ENCODE measurements at places on chromosomes 11 and 22. TPM values are rescaled to one million over a fixed set of nuclear protein-coding genes. Genes with fewer than 3 reads are reported as not detected.

SYCE3 gene
- not detected for total RNA-seq

GRCh38 chr11:130633466-130633865 is 185.0 kb downstream of the ADAMTS15 start:
- no peak for ATAC-seq

DNA sequence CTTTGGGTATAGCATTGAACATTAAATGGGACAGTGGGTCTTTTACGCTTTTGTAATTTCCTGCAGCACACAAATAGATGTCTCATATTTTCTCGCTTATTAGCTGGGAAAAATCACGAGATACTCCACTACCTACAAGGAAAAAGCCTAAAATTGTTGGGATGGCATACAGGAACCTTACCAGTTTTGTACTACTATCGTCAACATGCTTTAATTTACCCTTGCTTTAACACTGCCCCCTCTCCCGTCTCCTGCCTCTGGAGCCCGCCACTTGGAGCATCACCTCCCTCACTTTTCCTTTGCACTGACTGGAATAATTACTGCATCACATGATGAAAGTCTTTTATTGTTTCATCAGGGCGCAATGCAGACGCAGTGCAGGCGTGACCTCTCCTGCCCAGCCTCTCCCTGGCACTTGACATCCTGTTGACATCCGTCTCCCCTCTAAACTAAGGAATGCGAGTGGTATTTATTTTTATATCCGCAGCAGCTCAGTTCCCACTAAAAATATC is 1.0 kb upstream of the FNBP4 start:
- peak; percentile 28 for ATAC-seq

DNA sequence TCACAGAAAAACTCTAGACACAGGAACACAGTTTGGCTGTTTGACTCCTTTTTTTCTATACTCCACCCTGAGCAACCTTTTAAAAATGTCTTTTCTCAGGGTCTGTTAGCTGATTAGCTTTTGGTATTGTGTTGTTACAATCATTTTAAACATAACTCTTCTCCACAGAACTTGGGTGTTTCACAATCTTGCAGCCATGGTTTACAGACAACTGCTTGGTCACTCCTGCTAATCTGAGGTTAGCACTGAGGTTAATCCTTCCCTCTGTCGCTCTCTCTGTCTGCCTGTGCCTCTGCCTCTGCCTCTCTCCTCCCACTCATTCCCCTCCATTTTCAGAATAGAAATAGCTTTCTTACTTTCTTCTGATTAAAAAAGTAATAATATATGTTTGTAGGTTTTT is 62.4 kb upstream of the ZBED5 start:
- ATAC-seq, result no peak
